Thymus (tissue), 14 donors: ENCODE measurements at places on chromosomes 12 and 14. TPM values are rescaled to one million over a fixed set of nuclear protein-coding genes. Genes with fewer than 3 reads are reported as not detected.

DNA sequence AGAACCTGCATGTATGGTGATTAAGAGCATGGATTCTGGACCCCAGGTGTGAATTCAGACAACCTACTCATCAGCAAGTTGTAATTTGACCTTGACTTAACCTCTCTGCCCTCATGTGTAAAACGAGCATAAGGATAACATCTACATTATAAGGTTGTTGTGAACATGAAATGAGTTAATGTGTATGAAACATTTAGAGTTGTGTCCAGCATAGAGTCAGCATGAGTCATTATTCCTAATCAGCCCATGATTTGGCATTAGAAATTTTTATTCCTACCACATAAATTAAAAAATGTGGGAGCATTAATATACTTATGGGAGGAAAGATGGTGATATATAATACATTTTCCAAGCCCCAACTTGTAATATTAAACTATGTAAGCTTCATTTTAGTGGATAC is 95.9 kb upstream of the DDHD1 start:
- H3K27me3 ChIP-seq = no peaks in the 10 kb centered on the region
- H3K4me3 ChIP-seq = no peak overlapping the region
- no peaks in the 10 kb centered on the region for H3K4me1 ChIP-seq

GRCh38 chr14:24982472-24983155 is 67.3 kb downstream of the STXBP6 start:
- DNase-seq = no peak
- H3K27me3 ChIP-seq = no peaks in the 10 kb centered on the region
- no peaks in the 10 kb centered on the region for H3K36me3 ChIP-seq
- no peak overlapping the region for H3K4me3 ChIP-seq
- no peaks in the 10 kb centered on the region for H3K4me1 ChIP-seq

- H3K27ac ChIP-seq = no peak overlapping the region
- no peak for DNase-seq
- H3K4me1 ChIP-seq = no peaks in the 10 kb centered on the region
- H3K36me3 ChIP-seq = no peaks in the 10 kb centered on the region
- no peak overlapping the region for H3K4me3 ChIP-seq
Observed at GRCh38 chr12:8630131-8630530, 17.5 kb upstream of the AICDA start.

GRCh38 chr12:125038976-125039625 is 26.1 kb upstream of the AACS start:
- H3K27me3 ChIP-seq = no peaks in the 10 kb centered on the region
- H3K4me3 ChIP-seq = no peak overlapping the region
- no peak overlapping the region for H3K27ac ChIP-seq
- DNase-seq = no peak
- H3K4me1 ChIP-seq = no peaks in the 10 kb centered on the region

DNA sequence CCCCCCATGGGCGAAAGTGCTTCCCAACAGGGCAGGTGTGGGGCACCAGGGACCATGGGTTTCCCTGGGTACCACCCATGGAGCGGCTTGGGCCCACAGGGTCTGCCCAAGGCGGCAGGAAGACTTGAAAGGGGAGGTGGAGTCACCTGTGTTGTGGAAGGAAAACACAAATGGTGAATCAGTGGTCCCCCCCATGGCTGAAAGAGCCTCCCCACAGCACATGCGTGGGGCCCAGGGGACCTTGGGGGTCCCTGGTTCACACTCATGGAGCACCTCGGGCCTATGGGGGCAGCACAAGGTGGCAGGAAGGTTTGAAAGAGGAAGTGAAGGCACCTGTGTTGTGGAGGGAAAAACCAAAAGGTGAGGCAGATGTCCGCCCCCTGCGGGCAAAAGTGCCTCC is 581.9 kb downstream of the ALG10 start:
- no peak overlapping the region for H3K4me3 ChIP-seq
- H3K4me1 ChIP-seq = no peaks in the 10 kb centered on the region
- no peak overlapping the region for H3K27ac ChIP-seq
- no peaks in the 10 kb centered on the region for H3K36me3 ChIP-seq
- DNase-seq = no peak
- H3K27me3 ChIP-seq = no peaks in the 10 kb centered on the region

GRCh38 chr12:79776111-79776510 is 85.3 kb upstream of the PAWR start:
- H3K27ac ChIP-seq = no peak overlapping the region
- no peaks in the 10 kb centered on the region for H3K27me3 ChIP-seq
- no peak overlapping the region for H3K4me3 ChIP-seq
- no peak for DNase-seq
- no peaks in the 10 kb centered on the region for H3K36me3 ChIP-seq

GRCh38 chr14:65387628-65388027 is 24.9 kb upstream of the FUT8 start:
- no peaks in the 10 kb centered on the region for H3K36me3 ChIP-seq

DNA sequence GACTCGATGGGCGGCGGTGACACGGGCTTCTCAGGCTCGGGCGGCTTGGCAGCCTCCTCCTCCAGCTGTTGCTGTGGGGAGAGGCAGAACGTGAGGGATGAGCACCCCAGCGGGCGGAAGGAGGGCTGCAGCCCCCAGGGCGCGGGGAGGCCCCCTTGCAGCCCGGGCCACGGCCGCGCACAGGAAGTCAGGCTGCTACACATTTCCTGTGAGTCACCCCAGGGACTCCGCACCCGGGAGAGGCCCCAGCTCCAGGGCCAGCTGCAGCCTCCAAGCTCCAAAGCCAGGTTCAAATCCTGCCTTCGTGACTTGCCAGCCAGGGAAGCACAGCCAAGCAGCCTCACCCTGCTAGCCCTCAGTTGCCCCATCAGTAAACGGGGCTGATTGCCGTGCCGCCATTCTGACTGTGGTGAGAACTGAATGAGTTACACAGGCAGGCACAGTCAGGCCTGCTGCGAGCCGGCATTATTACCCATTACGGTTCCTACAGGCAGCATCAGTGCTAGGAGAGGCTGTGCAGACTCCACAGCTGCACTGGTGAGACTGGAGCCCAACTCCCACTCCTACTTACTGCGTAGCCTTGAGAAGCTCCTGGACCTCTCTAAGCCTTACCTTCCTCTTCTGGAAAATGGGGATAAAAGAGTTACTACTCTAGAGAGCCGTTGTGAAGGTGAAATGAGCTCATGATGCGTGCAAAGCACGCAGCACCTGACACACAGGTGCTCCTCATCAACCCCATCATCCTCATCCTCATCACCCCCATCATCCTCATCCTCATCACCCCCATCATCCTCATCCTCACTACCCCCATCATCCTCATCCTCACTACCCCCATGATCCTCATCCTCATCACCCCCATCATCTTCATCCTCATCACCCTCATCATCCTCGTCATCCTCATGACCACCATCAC is 100.9 kb downstream of the NCOR2 start:
- peak; percentile 83 for DNase-seq
- peak overlapping the region; percentile 20 for H3K4me3 ChIP-seq
- H3K36me3 ChIP-seq = peaks cover 65% of the 10 kb centered on the region

DNA sequence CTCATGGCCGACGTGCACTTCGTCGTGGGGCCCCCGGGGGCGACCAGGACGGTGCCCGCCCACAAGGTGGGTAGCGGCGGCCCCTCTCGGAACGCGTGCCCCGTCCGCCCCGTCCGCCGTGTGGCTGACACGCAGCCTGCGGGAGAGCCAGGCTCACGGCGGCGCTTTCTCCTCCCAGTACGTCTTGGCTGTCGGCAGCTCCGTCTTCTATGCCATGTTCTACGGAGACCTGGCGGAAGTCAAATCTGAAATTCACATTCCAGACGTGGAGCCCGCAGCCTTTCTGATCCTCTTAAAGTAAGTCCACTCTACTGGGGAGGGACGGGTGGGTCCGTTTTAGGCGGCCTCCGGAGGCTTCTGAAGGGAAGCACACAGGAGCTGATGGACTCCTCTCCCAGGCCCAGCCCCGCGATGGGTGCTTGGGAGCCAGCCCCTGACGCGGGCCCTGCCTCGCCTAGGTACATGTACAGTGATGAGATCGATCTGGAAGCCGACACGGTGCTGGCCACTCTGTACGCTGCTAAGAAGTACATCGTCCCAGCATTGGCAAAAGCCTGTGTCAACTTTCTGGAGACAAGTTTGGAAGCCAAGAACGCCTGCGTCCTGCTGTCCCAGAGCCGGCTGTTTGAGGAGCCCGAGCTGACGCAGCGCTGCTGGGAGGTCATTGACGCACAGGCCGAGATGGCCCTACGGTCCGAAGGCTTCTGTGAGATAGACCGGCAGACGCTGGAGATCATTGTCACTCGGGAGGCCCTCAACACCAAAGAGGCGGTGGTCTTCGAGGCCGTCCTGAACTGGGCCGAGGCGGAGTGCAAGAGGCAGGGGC is 1.1 kb downstream of the BTBD6 start:
- H3K27ac ChIP-seq = no peak overlapping the region
- H3K27me3 ChIP-seq = no peaks in the 10 kb centered on the region
- H3K4me3 ChIP-seq = peak overlapping the region; percentile 80
- DNase-seq = no peak

DNA sequence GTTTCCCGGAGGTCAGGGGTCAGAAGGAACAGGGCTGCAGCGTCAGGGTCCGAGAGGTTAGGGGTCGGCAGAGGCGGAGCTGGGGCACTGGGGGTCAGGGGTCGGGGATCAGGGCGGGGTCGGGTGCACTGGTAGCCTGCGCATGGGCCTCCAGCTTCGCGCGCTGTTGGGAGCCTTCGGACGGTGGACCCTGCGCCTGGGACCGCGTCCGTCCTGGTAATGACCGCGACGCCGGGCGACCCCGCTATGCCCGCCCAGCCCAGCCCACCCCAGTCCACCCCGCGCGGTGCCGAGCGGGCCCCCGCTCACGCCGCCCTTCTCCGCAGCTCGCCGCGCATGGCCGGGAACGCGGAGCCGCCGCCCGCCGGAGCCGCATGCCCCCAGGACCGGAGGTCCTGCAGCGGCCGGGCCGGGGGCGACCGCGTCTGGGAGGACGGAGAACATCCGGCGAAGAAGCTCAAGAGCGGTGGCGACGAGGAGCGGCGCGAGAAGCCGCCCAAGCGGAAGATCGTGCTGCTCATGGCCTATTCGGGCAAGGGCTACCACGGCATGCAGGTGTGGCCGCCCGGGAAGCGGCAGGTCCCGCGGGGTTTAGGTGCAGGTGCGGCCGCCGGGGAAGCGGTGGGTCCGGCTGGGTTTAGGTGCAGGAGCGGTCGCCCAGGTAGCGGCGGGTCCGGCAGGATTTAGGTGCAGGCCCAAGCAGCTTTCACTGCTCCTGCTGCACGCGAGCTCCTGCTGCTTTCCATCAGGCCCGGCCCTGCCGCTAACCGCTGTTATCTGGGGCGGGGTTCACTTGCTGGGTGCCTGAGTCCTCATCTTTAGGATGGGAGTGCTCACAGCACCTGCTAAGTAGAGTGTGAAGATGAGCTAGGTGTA is 743 bp downstream of the PUS1 start:
- no peak for DNase-seq
- H3K4me3 ChIP-seq = peak overlapping the region; percentile 89
- no peak overlapping the region for H3K27ac ChIP-seq

- H3K27ac ChIP-seq = peak overlapping the region; percentile 99
- H3K4me3 ChIP-seq = peak overlapping the region; percentile 74
- H3K27me3 ChIP-seq = no peaks in the 10 kb centered on the region
- no peaks in the 10 kb centered on the region for H3K36me3 ChIP-seq
- peaks cover 17% of the 10 kb centered on the region for H3K4me1 ChIP-seq
Observed at GRCh38 chr14:20681348-20682126, 2.8 kb upstream of the RNASE4 start.

DNA sequence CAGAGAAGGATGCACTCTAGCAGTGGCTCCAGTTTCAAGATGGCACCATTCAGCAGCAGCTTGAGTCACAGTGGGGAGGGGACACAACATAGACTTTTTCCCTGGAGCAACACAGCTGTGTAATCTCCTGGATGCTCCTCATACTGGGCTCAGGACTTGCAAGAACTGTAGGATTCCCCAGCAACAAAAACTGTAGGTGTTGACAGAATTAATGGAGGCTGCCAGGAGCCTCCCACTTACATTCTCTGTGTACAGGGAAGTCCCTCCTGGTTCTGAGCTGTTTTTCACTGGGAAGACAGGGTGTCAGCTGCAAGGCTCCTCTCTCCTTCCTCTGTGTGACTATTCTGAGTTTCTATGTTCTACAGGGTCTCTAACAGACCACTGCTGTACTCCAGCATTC is 217.9 kb downstream of the KIF21A start:
- no peak for DNase-seq
- no peak overlapping the region for H3K4me3 ChIP-seq
- no peaks in the 10 kb centered on the region for H3K36me3 ChIP-seq
- H3K27ac ChIP-seq = no peak overlapping the region

- DNase-seq = no peak
- H3K27ac ChIP-seq = no peak overlapping the region
- no peaks in the 10 kb centered on the region for H3K27me3 ChIP-seq
Observed at GRCh38 chr14:87430810-87431209, 562.2 kb downstream of the GALC start.

DNA sequence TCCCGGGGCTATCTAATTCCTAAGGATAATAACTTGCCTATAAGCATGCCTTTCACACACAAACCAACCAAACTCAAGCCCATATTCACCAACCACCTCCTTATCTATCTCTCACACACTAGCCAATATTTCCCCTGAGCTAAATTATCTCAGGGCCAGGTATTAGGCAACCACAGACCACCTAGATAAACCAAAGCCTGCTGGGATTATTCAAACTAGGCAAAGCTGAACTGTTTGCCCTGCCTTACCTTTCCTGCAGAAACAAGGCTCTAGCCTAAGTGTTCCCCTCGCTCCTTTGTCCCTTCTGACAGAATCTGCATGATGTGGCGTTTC is 114.7 kb upstream of the EEA1 start:
- H3K27ac ChIP-seq = no peak overlapping the region
- H3K36me3 ChIP-seq = no peaks in the 10 kb centered on the region
- no peak for DNase-seq
- H3K4me1 ChIP-seq = no peaks in the 10 kb centered on the region

- no peak overlapping the region for H3K4me3 ChIP-seq
- no peak for DNase-seq
- H3K27me3 ChIP-seq = no peaks in the 10 kb centered on the region
- H3K36me3 ChIP-seq = no peaks in the 10 kb centered on the region
- no peaks in the 10 kb centered on the region for H3K4me1 ChIP-seq
Observed at GRCh38 chr12:73421832-73422231, 1115.8 kb upstream of the ATXN7L3B start.

DNA sequence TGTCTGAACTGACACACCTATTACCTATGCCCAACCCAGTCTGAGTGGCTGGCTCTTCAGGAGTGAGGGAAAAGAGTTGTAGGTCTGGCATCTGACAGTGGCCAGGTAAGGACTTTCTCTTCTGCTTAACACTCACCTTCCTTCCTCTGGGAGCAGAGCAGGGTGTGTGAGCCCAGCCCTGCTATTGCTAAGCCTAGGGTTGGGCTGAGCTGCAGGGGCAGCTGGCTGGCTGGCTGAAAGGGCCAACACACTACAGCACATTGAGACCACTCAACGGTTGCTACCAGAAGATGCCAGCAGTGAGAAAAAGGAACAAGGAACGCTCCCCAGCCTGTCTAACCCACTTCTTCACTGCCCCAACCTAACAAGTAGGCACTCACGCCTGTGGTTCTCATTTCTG is 201.2 kb downstream of the DPF3 start:
- H3K4me1 ChIP-seq = no peaks in the 10 kb centered on the region
- H3K36me3 ChIP-seq = no peaks in the 10 kb centered on the region
- H3K4me3 ChIP-seq = no peak overlapping the region
- H3K27me3 ChIP-seq = no peaks in the 10 kb centered on the region
- no peak overlapping the region for H3K27ac ChIP-seq
- DNase-seq = no peak

The SOCS2 gene
- 18.6 TPM for total RNA-seq

The ZNF385A gene
- total RNA-seq = 1.6 TPM

The SAMD15 gene
- total RNA-seq = 1.4 TPM

The CD4 gene
- 91.9 TPM for total RNA-seq

The KLRG1 gene
- total RNA-seq = 7.4 TPM

The FOXN4 gene
- total RNA-seq = not detected

The ZFYVE26 gene
- 7.8 TPM for total RNA-seq

The RFLNA gene
- 0.33 TPM for total RNA-seq

The NPFF gene
- total RNA-seq = 0.38 TPM

The TDRD9 gene
- total RNA-seq = 0.76 TPM

The NCOR2 gene
- total RNA-seq = 14.6 TPM

The B4GALNT3 gene
- 3.1 TPM for total RNA-seq

The TAS2R8 gene
- not detected for total RNA-seq
